ENCODE measurements at places on chromosomes 7 and 10. TPM values are rescaled to one million over a fixed set of nuclear protein-coding genes. Genes with fewer than 3 reads are reported as not detected.

DNA sequence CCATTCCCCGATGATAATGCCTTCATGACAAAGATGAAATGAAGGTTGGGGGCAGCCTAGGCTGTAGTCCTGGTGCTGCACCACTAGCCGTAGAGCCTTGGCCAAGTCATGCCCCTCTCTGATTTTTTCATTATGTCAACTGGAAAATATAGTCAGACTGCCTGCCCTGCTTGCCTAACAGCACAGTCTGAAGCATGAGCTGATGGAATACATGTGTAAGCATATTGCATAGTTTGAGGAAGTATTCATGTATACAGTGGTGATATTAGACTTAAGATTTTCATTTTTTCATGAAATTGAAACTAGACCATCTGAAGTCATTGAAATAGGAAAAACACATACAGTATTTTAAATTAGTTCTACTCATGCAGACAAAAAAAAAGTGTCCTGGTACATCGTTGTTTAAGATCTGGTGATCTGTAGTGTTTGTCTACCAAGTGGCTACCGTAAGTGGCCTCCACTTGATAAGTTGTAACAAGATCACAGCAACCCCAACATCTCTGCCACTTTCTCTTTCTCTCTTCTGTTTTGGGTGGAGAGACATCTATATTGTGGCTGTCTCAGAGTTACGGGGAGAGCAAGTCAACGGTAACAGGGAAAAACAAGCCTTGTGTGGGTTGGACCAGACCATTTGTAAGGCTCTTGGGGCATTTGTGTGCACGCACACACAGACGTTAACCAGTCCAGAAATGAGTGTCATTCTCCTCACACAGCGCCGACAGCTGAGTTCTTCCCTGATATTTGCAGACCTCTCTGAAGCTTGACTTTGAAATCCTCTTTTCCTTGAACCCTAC lies 716.6 kb upstream of the GALNT17 start:
- no peaks in the 10 kb centered on the region for H3K27me3 ChIP-seq
- DNase-seq = no peak
- H3K27ac ChIP-seq = no peak overlapping the region
- no peaks in the 10 kb centered on the region for H3K36me3 ChIP-seq
- H3K4me3 ChIP-seq = no peak overlapping the region
- H3K4me1 ChIP-seq = no peaks in the 10 kb centered on the region

DNA sequence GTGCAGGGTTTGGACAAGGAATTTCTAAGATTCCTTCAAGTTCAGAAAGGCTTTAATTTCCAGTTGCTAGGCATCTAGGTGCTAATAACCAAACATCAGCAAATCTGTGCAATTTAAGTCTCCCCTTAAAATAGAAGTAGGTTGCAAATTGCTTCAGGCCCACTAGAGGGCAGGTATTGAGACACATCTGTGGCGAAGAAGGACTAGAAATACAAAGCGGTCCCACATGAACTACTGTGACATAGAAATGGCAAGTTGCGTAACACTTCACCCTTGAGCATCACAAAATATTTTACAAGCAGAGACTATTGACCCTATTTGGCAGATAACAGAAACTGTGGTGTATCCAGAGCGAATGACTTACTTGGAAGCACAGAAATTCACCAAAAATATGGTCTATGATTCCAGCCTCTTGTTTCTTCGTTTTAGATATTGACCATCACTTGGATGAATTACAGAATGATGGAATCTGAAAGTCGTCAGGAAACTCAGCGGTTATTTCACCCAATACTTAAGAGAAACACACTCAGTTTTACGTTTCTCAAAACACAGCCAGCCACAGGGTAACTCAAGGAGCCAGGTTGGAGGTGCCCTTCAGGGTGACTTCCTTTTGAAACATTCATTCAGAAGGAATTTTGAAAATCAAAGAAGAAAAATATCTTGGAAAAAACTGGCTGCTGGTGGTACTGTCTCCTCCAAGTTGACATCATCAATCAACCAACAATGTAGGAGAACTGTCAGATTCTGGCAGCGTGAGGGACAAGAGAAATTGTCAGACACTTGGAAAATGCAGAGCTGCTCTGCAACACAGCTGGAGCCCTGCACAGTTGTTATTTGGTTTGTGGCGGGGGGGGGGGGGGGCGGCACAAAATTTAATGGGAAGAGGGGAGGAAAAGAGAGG lies 256.3 kb upstream of the MINDY3 start:
- no peaks in the 10 kb centered on the region for H3K27me3 ChIP-seq
- no peaks in the 10 kb centered on the region for H3K36me3 ChIP-seq
- H3K27ac ChIP-seq = no peak overlapping the region
- DNase-seq = no peak
- H3K4me1 ChIP-seq = no peaks in the 10 kb centered on the region

GRCh38 chr10:71964743-71965515 lies 734 bp downstream of the CHST3 start:
- no peaks in the 10 kb centered on the region for H3K36me3 ChIP-seq
- H3K4me3 ChIP-seq = peak overlapping the region; percentile 74
- peak overlapping the region; percentile 94 for H3K27ac ChIP-seq

- peak; percentile 52 for DNase-seq
- H3K27ac ChIP-seq = no peak overlapping the region
- H3K4me1 ChIP-seq = no peaks in the 10 kb centered on the region
- H3K27me3 ChIP-seq = no peaks in the 10 kb centered on the region
Observed at GRCh38 chr10:124044143-124044862, 49.1 kb downstream of the CHST15 start.

DNA sequence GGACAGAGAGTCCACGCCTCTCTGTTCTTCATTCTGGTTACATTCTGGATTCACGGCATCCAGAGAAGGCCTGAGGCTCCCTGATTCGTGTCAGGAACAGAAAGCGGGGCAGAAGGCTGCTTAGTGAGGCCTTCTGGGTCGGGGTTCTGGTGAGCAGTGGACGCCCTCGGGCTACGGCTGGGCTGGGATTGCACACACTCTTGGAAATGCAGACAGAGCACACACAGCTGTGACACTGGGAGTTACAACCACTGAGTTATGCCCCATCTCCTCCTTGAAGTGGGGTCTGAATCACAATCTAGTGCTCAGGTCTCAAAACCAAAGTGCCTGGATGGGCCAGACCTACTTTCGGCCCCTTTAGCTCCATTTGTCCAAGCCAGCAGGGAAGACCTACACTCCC lies 156.9 kb upstream of the GDF10 start:
- DNase-seq = no peak
- H3K27me3 ChIP-seq = no peaks in the 10 kb centered on the region
- H3K36me3 ChIP-seq = no peaks in the 10 kb centered on the region
- no peak overlapping the region for H3K27ac ChIP-seq
- H3K4me3 ChIP-seq = no peak overlapping the region

GRCh38 chr7:157476201-157476600 lies 139.4 kb downstream of the DNAJB6 start:
- no peak overlapping the region for H3K27ac ChIP-seq
- H3K4me1 ChIP-seq = no peaks in the 10 kb centered on the region
- no peaks in the 10 kb centered on the region for H3K27me3 ChIP-seq
- H3K4me3 ChIP-seq = no peak overlapping the region
- DNase-seq = no peak

DNA sequence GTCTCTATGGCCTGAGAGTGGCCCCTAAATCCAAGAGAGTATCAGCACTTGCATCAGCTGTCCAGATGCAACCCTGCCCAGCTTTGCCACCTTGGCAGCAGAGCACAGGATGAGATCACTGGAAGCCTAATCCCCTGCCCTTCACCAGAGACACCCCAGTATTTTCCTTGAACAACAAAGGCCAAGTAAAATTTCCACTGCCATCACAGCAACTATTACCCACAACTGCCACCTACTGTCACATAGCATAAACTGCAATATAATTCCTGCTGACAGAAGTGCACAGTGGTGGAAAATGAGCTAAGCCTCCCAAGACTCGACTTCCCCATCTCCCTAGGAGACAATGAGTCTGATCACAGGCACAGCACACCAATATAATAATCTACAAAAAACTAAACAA lies 462.8 kb upstream of the ZWINT start:
- H3K36me3 ChIP-seq = no peaks in the 10 kb centered on the region
- H3K4me1 ChIP-seq = no peaks in the 10 kb centered on the region
- H3K27me3 ChIP-seq = no peaks in the 10 kb centered on the region
- no peak for DNase-seq
- no peak overlapping the region for H3K27ac ChIP-seq
- no peak overlapping the region for H3K4me3 ChIP-seq

- H3K27ac ChIP-seq = no peak overlapping the region
- H3K4me3 ChIP-seq = no peak overlapping the region
- H3K27me3 ChIP-seq = no peaks in the 10 kb centered on the region
- DNase-seq = peak; percentile 51
- H3K36me3 ChIP-seq = no peaks in the 10 kb centered on the region
Observed at GRCh38 chr10:46551701-46552525, 4.5 kb downstream of the GPRIN2 start.

DNA sequence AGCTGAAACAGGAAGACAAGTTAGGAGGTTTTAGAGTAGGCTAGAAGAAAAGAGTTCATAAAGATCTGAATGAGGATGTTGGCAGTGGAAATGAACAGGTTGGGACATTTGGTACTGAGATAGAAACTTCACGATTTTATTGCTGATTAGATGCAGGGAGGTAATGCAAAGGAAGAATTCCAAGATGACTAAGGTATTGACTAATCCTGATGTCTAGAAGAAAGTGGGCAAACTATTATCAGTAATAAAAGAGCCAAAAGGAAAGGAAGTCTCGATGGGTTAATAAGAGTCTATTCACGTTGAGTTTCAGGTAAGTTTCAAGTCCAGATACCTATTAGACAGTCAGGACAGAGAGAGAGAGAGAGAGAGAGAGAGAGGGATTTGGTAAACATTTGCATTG lies 631.3 kb upstream of the LRRTM3 start:
- H3K4me1 ChIP-seq = no peaks in the 10 kb centered on the region
- no peak for DNase-seq
- no peaks in the 10 kb centered on the region for H3K36me3 ChIP-seq
- no peaks in the 10 kb centered on the region for H3K27me3 ChIP-seq
- H3K4me3 ChIP-seq = no peak overlapping the region
- H3K27ac ChIP-seq = no peak overlapping the region

DNA sequence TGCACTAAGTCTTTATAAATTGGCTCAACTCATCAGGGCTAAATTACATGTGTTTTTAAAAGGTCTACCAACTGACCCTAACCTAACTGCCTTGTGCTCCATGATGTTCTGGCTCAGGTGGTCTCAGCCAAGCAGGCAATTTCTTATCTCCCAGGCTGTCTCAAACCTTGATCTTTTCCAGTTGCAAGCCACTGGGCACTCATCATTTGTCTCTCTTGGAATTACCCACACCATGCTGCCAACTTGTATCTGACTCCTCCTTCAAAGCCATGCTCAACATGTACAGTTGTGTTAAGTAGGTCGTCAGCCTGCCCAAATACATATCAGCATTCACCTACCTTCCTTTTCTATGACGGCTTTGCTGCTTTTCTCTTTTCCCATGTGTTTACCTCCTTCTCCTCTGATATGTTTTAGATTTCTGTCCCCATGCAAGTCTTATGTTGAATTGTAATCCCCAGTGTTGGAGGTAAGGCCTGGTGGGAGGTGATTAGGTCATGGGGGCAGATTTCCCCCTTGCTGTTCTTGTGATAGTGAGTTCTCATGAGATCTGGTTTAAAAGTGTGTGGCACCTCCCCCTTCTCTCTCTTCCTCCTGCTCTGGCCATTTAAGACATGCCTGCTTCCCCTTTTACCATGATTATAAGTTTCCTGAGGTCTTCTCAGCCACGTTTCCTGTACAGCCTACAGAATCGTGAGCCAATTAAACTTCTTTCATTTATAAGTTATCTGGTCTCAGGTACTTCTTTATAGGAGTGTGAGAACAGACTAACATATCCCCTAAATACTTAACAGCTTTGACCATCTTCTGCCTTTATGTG lies 130.0 kb downstream of the ELAPOR2 start:
- H3K4me1 ChIP-seq = no peaks in the 10 kb centered on the region
- H3K27me3 ChIP-seq = no peaks in the 10 kb centered on the region
- DNase-seq = no peak
- H3K4me3 ChIP-seq = no peak overlapping the region
- H3K27ac ChIP-seq = no peak overlapping the region
- no peaks in the 10 kb centered on the region for H3K36me3 ChIP-seq

DNA sequence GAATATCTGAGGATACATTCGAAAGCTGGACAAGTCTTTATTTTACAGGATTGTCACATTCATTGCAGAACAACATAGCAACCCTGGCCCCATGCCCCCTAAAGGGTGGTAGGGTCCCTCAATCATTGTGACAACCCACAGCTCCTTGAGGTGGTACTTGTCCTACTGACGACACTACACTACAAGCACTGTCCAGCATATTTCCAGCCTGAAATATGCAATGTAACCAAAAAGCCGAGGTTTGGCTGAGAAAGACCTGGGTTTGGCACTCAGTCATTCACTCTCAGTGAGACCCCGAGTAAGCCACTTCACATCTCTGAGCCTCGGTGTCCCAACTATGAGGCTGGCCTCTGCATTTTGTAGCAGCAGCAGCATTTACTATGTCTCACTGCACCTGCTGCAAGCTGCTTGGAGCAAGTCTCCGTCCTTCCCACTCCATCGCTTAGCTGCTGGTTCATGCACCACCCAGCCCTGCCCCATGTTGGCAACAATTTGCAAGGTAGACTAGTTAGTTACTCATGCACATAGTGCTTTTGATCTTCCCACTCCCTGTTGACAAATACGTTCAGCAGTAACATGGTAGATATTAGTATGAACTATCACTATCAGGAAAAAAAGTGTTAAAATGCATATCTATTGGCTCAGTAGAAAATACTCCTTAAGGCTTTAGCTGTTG lies 43.6 kb upstream of the TNPO3 start:
- no peaks in the 10 kb centered on the region for H3K4me1 ChIP-seq
- H3K4me3 ChIP-seq = no peak overlapping the region
- no peak for DNase-seq
- H3K36me3 ChIP-seq = no peaks in the 10 kb centered on the region
- H3K27ac ChIP-seq = no peak overlapping the region

- no peak overlapping the region for H3K4me3 ChIP-seq
- H3K4me1 ChIP-seq = no peaks in the 10 kb centered on the region
- no peak for DNase-seq
- H3K36me3 ChIP-seq = no peaks in the 10 kb centered on the region
- no peak overlapping the region for H3K27ac ChIP-seq
Observed at GRCh38 chr10:79431428-79431827, 14.0 kb downstream of the ZCCHC24 start.

GRCh38 chr10:22784668-22785067 lies 70.3 kb upstream of the PIP4K2A start:
- DNase-seq = no peak
- H3K27ac ChIP-seq = no peak overlapping the region
- H3K36me3 ChIP-seq = no peaks in the 10 kb centered on the region
- H3K4me1 ChIP-seq = peaks cover 5% of the 10 kb centered on the region
- no peaks in the 10 kb centered on the region for H3K27me3 ChIP-seq

CTBP2 gene
- polyA plus RNA-seq = 51.9 TPM

ADAM22 gene
- 0.23 TPM for polyA plus RNA-seq

TAS2R5 gene
- polyA plus RNA-seq = 0.18 TPM

VSTM4 gene
- 11.4 TPM for polyA plus RNA-seq

LRRC17 gene
- polyA plus RNA-seq = 69.6 TPM

SFMBT2 gene
- polyA plus RNA-seq = 0.36 TPM

IQCE gene
- 6.1 TPM for polyA plus RNA-seq

LOXL4 gene
- 6.7 TPM for polyA plus RNA-seq

ARMC3 gene
- not detected for polyA plus RNA-seq

PLXNA4 gene
- polyA plus RNA-seq = 0.59 TPM

TFAM gene
- 7.1 TPM for polyA plus RNA-seq

MYL10 gene
- not detected for polyA plus RNA-seq

COL13A1 gene
- polyA plus RNA-seq = 32.8 TPM

MBL2 gene
- polyA plus RNA-seq = not detected

NUDT1 gene
- 30.8 TPM for polyA plus RNA-seq
